Hair follicle dermal papilla cell (primary cell): ENCODE measurements at places on chromosomes 4 and X. TPM values are rescaled to one million over a fixed set of nuclear protein-coding genes. Genes with fewer than 3 reads are reported as not detected.

AGTR2 gene
- not detected in 2 replicates for total RNA-seq

KIAA1210 gene
- 0.12 and 0.16 TPM in 2 replicates for total RNA-seq

GABRG1 gene
- total RNA-seq = not detected in 2 replicates

IL9R gene
- not detected in 2 replicates for total RNA-seq

RS1 gene
- not detected in 2 replicates for total RNA-seq

CCNG2 gene
- total RNA-seq = 25.5 and 27.7 TPM in 2 replicates

KLHL4 gene
- total RNA-seq = under 0.01 TPM in 2 replicates

SPANXA1 gene
- not detected in 2 replicates for total RNA-seq

MSX1 gene
- 23.1 and 25.8 TPM in 2 replicates for total RNA-seq

GAB3 gene
- 0.12 and 0.65 TPM in 2 replicates for total RNA-seq

CDKL5 gene
- 6.7 and 7.3 TPM in 2 replicates for total RNA-seq

GLRB gene
- total RNA-seq = 9.4 and 11.7 TPM in 2 replicates

HPGD gene
- 22.2 and 22.8 TPM in 2 replicates for total RNA-seq

EFHC2 gene
- total RNA-seq = 1.5 and 1.7 TPM in 2 replicates
